ENCODE measurements at places on chromosomes 2 and 18. TPM values are rescaled to one million over a fixed set of nuclear protein-coding genes. Genes with fewer than 3 reads are reported as not detected.
A peak's percentile ranks its signal among the peaks of the same experiment; 100 is the strongest.

GRCh38 chr2:100396483-100396882 is 21.0 kb downstream of the CHST10 start:
- no peaks in the 10 kb centered on the region for H3K27me3 ChIP-seq
- H3K36me3 ChIP-seq = no peaks in the 10 kb centered on the region
- no peaks in the 10 kb centered on the region for H3K4me1 ChIP-seq
- H3K4me3 ChIP-seq = no peak overlapping the region
- H3K27ac ChIP-seq = no peak overlapping the region

The GPBAR1 gene
- 1.8 TPM for total RNA-seq

The STARD6 gene
- 5.7 TPM for total RNA-seq

DNA sequence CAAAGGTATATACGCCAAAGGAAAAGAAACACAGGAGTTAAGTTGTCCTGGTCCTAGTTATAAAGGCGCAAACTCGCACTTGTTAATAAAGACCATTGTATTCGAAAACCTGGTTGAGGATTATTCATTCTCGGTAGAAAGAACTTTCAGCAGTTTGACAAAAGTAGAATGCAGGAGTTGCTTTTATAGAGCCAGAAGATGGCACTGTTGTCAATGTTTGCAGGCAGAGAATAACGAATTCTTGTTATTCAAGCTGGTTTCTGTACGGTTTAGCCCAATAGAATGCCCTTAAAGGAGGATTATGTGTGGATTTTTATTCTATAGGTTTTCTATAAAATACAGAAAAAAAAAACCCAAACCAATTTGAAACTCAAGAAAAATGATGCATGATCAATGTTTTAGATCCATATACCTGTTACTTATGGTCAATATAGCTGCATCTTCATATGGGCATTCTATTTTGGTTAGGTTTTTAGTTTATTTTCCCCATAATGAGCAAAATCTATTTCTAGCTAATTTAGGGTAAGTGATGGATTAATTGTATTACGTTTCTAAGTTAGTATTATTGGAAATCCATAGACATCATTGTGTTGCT is 510.3 kb downstream of the PLCL1 start:
- no peaks in the 10 kb centered on the region for H3K27me3 ChIP-seq
- H3K27ac ChIP-seq = no peak overlapping the region
- no peaks in the 10 kb centered on the region for H3K4me1 ChIP-seq
- no peak overlapping the region for H3K4me3 ChIP-seq

DNA sequence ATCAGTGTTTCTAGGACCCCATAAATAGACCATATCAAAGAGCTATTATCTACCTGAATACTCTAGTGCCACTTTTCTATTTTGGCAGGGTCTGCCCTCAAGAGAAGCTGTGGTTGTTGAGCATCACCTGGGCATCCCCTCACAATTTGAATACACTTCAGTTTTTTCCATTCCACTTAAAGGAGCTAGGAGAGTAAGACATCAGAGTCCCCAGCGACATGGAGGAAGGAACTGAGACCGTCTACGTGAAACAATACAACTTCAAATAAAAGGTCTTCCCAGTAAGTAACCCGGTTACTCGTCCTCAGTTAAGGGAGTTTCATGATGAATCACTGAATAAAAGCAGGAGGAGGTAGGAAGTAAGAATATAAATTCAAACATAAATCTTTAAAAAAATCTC is 206.7 kb downstream of the AFF3 start:
- H3K4me1 ChIP-seq = no peaks in the 10 kb centered on the region
- H3K36me3 ChIP-seq = no peaks in the 10 kb centered on the region
- H3K27me3 ChIP-seq = no peaks in the 10 kb centered on the region

DNA sequence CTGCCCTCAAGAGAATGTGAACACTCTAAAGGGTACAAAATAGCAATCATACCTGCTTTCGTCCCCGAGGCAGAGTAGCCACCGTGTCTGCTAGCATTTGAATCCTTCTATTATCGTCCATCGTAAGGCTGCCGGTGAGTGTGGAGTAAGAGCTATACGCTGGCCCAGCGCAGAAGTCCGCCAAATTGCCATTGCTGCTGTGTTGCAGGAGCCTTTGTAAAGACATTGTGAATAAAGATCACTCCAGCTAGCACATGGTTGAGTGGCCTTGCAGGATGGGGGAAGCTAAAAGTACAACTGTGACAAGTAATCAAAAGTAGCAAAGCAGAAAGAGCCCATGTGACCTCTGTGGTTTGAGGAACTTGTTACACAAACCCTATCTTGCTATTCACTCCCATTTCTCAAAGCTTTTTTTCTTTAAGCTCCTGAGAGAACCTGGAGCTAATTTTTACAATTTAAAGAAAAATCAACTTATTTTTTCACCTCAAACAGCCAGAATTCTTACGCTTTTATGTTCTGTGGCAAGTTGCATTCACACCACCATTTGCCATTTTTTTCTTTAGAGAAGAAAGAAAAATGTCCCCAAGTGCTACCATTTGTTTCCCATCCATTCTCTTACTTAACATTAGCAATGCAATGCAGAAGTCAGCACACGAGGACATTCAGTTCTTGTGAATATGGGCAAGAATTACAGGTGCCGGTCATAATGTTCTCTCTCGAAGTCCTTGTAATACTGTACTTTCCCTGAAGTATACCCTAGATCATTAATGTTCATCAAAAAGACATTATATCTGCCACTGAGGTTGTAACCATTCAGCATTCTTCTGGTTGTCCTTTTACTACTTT is at the start of gene CYTIP:
CYTIP (minus strand) TSS at position 295 of the 846 bp plus-strand sequence; CDS start at position 226, 69 bp downstream.
- no peaks in the 10 kb centered on the region for H3K36me3 ChIP-seq
- no peaks in the 10 kb centered on the region for H3K27me3 ChIP-seq
- peak within 1 kb of the TSS; percentile 1 for H3K27ac ChIP-seq
- peaks cover 12% of the 10 kb centered on the region for H3K4me1 ChIP-seq
- peak; percentile 75 for DNase-seq

DNA sequence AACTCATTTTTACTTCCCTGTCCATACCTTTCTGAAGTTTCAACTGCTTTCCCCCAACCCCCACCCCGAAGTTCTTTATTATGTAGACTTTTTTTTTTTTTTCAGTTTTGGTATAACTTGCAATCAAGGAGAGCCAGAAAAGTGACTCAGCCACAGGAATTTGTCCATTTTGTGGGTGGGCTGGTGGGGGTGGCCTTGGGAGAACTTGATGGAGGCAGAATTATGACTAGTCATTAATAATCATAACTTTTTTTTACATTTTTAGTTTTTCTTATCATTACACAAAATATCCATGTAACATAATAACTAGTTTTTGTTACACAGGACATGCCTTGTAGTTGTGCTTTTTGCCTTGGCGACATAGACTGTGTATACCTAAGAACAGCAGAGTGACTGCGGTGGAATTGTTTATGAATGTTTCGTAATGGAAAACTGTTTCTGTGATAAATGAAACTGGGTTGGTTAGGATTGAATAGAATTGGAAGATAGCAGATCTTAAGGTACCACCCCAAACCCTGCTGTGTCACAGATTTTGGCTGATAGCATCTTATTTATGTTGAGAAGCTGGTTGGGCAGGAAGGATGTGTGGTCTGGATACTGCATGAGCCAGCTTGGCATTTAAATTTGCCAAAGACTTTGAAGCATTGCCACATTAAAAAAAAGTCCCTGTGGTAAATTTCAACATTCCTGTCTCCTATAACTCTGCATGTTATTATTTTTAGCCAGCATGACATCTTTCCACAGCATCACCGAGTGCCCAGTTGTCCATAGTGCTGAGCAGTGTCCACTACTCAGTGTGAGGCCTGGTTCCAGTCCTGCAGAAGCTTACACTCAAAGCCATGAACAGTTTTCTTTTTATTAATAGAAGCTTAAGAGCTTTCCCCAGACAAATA is 30.7 kb downstream of the LYPD6B start:
- DNase-seq = no peak
- no peaks in the 10 kb centered on the region for H3K4me1 ChIP-seq
- H3K36me3 ChIP-seq = no peaks in the 10 kb centered on the region
- H3K4me3 ChIP-seq = no peak overlapping the region

The C2orf80 gene
- not detected for total RNA-seq

The POTEI gene
- 38.7 TPM for total RNA-seq
